ENCODE measurements at places on chromosomes 1 and 21.

DNA sequence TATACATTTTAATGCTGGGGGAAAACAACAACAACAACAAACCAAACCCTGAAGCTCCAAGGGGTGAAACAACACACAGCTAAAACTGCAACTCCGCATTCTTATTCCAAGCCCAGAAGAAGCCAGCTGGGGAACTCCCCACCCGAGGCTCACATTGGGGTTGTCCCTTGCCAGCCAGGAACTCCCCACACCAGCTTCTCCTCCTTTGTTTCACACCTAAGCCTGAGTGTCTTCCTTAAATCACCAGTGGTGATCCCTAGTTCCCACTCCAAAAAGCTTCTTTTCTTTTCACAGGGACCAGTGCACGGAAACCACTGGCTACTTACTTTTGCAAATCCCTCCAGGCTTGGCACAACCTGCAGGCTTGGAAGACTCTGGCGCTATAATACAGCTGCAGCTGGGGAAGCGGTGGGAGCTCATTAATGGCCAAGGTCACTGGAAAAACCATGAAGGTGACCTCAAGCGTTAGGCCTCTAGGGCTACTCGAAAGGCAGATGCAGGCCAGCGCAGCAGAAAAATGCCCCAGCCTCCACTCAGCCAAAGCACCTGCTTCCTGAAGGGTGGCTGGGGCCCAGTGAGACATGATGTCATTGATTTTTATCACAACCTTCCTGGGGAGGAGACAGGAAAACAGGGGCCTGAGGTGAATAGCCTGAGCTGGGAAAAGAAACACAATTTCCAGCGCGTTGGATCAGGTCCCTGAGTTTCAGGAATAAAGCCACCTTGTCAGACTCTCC, 40.1 kb downstream of the TLR5 start:
- no peak for DNase-seq

- DNase-seq, result no peak
These were observed 2.8 kb downstream of the PRRX1 start for GRCh38 chr1:170666541-170667254.

- peak; percentile 76 for DNase-seq
These were observed 2.4 kb downstream of the ARID1A start for GRCh38 chr1:26697978-26698849.

DNA sequence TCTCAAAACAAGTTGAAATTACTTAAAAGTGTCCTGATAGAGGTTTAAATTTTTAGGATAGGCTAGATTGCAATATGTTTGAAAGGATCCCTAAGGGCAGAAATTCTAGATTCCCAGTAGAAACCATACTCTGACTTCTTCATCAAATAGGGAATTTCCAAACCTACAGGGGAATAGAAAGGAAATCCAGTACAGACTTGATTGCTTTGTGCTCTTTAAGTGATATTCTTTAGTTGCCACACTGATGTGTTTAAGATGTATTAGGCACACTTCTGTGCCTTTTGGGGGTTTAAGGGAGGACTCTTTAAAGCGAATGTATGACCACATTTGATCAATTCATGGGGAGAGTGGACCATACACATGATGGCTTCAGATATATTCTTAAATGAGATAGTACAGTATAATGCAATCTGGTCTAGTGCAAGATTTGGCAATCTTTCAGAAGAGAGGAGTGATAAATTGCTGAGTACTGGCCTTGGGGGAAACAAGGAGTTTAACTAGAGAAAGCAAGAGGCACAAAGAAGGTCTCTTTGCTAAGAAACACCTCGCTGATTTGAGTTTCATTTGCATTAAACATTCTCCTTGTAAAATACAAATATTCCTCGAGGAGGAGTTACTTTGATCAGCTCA, 268.8 kb upstream of the NR5A2 start:
- no peak for DNase-seq

DNA sequence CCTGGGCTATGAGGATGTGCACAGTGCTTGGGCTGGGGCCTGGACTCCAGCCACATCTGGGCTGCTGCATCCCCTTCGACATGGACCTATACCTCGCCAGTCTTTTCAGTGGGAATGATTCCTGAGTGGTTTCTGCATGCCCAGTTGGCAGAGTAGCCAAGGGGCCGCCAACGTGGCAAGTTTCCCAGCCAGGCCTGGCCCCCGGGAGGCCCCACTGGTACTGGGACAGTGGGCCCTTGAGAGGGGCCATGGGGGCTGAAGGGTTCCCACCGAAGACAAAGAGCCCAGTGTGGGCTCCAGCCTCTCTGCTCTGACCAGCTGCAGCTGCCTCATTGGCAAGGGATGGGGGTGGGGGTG, 15.4 kb downstream of the RAP1GAP start:
- no peak for DNase-seq

DNA sequence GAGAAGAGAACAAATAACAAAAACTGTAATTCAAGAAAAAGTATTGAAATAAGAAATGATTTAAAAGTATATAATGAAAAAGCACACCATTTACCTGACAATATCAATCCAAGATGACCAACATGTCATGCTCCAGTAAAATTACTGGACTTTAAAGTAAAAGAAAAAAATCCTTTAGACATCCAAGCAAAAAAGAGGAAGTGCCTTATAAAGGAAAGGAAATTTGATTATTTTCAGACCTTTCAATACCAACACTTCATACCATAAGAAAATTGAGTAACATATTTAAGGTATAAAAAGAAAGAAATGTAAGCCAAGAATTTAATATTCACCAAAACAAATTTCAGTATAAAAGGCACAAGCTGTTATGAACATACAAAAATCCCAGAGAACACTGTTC, 46.2 kb upstream of the SSX2IP start:
- no peak for DNase-seq

DNA sequence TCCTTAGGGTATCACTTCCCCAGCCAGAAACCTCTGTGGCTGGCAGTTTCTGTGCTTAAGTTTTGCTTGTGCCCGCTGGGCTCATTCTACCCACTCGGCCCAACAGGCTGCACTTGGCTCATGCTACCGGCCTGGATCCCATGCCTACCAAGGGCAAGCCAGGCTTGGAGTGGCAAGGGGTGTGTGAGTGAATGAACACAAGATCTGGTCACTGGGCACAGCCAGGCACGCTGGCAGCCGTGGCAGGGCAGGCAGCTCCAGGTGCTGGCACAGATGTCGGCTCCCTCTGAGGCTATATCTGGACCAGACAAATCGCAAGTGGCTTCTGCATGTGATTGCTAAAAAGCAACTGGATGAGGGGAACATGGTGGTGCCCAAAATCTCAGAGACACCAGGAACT, 740.5 kb upstream of the B3GALT2 start:
- DNase-seq, result no peak

DNA sequence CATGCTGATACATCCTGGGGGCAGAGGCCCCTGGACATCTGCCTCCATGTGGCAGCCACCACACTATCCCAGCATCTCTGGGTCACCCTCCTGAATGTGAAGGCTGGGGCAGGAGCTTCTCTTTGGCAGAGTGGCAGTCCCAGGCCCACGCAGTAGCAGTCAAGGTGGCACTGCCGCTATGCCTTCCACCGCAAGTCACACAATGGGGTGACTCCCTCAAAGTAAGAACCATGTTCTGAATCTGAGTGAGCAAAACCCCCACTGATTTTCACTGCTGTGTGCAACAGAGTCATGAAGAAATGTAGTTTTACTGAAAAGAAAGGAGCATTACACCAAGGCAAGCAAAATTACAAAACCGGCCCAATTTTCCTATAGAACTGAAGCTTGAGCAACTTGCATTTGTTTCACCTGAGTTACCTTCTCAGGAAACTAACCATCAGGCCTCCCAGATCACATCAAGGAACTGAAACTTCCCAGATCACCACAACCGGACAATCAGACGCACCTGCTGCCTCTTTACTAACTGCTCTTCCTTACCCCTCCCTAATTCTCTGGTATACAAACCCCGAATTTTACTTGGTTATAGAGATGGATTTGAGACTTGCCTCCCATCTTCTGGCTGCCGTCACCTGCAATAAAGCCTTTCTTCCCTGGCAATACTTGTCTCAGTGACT, 102.6 kb downstream of the PCP4 start:
- no peak for DNase-seq

GRCh38 chr1:62953633-62954032, 169.7 kb downstream of the ATG4C start:
- no peak for DNase-seq

GRCh38 chr1:98929437-98929836, 75.2 kb downstream of the PLPPR5 start:
- DNase-seq, result no peak

DNA sequence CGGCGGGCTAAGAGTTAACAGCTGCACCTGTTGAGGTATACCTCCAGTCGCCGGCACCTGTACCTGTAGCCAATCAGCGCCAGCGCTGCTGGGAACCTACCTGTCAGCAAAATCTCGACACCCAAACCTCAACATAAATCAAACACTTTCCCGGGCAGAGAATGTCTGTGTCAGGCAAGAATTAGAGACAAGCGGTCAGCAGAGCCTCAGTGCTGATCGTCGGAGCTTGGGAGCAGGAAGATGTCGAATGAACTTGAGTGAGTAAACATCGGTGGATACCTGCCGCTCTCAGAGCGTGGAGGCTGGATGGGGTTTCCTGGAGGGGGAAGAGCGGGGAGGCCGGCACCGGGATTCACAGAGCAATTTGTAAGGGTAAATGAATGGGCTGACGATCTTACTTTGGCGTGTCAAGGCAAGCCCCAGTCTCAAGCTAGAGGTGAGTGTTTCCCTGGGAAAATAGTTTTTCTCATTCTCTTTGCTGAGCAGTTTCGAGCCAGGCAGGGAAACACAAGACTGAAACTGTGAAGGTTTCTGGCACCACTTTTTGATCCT, at the start of gene GRHL3:
Gene GRHL3 (plus strand): TSS at position 46 of the 552 bp plus-strand sequence. CDS start 195 bp downstream, at position 241.
- no peak for DNase-seq

DNA sequence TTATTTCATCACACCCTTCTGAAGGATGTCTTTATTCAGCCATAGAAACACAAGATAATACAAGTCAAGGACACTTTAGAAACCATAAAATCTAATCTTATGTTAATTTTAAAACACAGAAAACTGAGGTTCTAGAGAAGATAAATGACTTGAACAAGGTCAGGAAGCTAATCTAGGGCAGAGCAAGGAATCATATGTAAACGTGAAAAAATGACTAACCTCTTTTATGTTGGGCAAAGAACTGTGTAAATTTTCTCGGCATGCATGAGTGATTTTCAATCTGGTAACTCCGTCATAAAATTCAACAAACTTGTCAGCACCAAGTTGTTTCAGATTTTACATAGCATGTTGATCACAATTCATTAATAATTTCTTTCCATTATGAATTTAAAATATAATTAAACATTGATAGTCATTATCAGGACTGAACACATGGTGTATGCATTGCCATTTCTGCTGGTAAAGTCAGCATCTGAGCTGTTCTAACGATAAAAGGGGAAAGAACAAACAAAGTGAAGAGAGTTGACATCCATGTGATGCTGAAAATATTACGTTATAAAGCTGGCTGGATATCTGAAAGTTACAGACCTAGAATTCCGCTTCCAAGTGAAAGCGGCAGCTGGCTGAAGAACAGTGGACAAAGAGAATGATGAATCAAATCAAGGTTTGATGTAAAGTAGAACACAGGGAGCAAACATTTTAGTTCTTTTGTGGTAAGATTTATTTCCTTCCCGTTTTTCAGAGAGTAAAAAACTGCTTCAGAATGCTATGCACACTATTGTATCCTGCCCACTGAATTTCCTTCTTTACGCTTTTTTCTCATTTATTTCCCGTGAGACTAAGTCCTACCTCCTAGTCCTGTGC, 1037.4 kb upstream of the TMPRSS15 start:
- no peak for DNase-seq

DNA sequence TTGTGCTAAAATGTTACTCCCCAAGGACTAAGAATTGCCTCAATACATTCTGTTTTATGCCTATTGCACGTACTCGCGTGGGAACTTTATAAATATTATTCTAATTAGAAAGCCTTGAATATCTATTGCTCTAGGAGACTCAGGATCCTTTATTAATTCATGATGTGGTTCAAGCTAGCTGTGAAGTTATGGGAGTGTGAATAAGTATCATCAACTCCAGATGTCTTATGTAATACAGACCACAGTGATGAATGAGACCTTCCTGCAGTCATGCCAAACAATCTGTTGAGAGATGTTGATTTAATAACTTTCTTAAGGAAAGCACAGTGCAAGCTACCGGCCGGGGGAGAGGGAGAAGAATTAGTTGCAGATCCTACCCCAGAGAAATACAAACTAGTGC, 519.2 kb upstream of the ZP4 start:
- DNase-seq, result no peak

GRCh38 chr1:225449261-225449660, 21.4 kb upstream of the LBR start:
- DNase-seq, result peak; percentile 65

- no peak for DNase-seq
These were observed 12.6 kb downstream of the PKP1 start for GRCh38 chr1:201295861-201296260.

DNA sequence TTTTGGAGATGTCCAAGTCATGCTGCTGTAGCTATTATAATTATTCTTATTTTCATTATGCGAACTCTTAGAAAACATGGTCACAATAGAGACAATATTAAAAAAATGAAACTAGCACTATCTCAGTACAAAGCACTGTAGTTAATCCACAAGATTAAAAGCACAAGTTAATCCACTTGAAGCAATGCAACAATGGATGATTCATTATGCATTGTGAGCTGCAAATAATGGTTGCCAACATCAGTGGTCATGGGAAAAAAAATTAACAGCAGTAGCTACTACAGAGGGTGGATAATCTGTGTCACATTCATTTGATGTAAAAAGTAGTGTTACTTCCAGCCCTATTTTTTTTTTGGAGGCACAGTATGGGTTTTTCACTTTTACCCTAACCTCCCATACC, 56.7 kb downstream of the DPT start:
- DNase-seq, result no peak

- no peak for DNase-seq
These were observed 53.8 kb upstream of the TARDBP start for GRCh38 chr1:10958614-10959013.

DNA sequence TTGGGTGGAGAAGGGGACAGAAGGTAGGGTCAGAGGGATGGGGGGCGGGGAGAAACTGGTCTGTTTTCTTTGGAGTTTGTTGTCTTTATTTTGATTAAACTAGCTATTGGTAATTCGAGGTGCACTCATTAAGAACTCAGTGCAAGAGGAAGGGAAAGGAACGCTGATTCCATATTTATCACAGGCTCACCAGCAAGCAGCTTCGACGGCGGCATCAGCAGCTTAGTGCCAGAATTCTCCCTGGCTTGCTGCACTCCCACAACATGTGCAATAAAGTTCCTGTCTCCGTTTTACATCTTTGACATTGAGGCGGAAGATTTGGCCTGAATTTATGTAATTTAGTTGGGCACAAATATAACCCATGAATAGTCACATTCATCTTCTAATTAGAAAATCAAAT, 57.6 kb downstream of the PEX14 start:
- DNase-seq, result no peak

- no peak for DNase-seq
These were observed 71.9 kb upstream of the KLHDC7A start for GRCh38 chr1:18408656-18409370.

- no peak for DNase-seq
These were observed 69.8 kb downstream of the CDC14A start for GRCh38 chr1:100422065-100422464.
